ENCODE measurements at places on chromosomes 3 and 15. TPM values are rescaled to one million over a fixed set of nuclear protein-coding genes. Genes with fewer than 3 reads are reported as not detected.
A peak's percentile ranks its signal among the peaks of the same experiment; 100 is the strongest.

DNA sequence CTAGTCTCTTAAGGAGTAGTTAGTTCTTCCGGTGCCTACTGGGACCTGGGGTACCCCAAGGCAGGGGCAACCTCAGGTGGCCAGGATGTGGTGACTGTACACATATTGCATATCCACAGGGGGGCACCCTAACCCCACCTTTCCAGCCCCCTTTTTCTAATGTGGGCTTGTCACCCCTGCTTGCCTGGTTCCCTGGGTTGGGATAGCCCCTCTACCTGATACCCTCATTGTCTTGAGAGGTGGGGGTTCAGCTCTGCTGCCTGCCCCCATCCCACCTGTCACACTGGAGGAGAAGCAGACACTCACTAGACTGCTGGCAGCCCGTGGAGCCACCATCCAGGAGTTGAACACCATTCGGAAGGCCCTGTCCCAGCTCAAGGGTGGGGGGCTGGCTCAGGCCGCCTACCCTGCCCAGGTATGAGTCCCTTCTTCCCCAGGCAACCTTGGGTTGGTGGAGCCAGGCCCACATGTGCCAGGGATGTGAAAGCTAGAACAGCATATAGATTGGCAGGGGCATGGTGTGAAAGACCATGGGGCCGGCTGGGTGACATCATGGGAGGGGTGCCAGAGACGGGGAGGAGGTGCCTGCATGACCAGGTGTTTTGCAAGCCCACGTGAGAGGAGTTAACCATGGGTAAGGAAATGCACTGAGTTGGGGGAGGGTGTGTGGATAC, 4.0 kb downstream of the GLYCTK start:
- DNase-seq = peak; percentile 61

DNA sequence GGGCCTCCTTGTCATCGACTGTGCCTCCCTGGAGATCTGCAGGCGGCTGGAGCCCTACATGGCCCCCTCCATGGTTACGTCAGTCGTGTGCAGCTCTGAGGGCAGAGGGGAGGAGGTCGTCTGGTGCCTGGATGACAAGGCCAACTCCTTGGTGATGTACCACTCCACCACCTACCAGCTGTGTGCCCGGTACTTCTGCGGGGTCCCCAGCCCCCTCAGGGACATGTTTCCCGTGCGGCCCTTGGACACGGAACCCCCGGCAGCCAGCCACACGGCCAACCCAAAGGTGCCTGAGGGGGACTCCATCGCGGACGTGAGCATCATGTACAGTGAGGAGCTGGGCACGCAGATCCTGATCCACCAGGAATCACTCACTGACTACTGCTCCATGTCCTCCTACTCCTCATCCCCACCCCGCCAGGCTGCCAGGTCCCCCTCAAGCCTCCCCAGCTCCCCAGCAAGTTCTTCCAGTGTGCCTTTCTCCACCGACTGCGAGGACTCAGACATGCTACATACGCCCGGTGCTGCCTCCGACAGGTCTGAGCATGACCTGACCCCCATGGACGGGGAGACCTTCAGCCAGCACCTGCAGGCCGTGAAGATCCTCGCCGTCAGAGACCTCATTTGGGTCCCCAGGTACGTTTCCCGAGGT, 146.5 kb downstream of the LRRK1 start:
- peak; percentile 39 for DNase-seq

DNA sequence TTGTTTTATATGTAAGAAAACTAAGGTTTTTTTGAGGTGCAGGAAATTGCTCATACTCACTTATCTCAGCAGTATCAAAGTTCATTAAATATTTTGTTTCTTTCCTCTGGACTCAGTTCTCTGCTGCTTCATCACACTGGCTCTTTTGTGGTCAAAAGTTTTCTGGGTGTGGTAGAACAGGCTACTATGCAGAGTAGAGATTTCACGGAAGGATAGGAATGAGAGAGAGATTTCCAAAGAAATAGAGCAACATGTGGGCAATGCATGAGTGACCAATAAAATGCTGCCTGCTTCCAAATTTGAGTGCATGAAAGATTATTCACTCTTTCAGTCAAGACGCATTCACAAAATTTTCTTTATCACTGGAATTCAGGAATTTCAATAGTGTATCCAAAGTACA, 577.3 kb upstream of the SEMA6D start:
- DNase-seq = no peak

- DNase-seq = no peak
These were observed 38.0 kb downstream of the KIF9 start for GRCh38 chr3:47244531-47245100.

- DNase-seq = no peak
These were observed 134.8 kb downstream of the AKAP13 start for GRCh38 chr15:85515212-85515611.

Gene GOLGA6L24
- polyA plus RNA-seq = not detected

DNA sequence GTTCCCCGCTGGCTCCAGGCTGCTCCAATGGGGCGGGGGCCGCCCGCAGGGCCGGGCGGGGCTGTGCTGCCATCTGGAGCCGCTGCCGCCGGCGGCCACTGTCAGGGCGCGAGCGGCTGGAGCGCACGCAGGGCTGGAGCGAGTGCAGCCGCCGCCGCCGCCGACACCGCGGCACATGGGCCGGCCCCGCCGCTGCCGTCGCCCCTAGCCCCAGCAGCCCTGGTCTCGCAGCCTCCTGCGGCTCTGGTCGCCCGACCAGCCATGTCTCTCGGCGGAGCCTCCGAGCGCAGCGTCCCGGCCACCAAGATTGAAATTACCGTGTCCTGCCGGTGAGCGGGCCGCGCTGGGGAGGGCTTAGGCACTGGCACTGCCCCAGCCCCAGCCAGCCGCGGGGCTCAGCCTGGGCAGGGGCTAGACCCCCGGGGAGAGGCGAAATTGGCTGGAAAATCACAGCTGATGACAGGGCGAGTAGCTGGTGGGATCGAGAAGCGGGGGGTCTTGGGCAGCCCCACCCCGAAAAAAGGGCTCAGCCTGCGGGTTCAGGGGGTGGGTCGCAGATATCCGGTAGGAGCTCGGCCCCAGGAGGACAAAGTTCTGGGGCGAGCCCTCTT, at the start of gene CPNE9:
TSS of gene CPNE9 (plus strand) at position 98 of the 611 bp plus-strand sequence. CDS start at position 262, 164 bp downstream.
- no peak for DNase-seq

DNA sequence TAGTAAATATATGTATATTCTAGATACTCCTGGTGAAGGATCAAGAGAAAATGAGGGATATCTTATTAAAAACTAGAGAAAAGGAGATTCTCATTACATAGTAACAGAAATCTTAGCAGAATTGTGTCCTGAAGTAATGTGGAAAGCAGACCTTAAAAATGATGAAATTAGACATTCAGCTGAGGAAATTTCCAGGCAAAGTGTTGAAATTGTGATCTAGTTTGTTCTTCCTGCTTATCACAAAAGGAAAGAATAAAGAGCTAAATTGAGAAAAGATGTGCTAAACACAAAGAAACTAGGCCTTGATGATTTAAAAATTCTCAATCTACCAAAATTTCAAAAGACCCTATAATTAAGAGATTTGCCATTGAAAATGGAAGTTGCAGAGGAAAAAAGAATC, 362.6 kb upstream of the PLSCR5 start:
- no peak for DNase-seq

DNA sequence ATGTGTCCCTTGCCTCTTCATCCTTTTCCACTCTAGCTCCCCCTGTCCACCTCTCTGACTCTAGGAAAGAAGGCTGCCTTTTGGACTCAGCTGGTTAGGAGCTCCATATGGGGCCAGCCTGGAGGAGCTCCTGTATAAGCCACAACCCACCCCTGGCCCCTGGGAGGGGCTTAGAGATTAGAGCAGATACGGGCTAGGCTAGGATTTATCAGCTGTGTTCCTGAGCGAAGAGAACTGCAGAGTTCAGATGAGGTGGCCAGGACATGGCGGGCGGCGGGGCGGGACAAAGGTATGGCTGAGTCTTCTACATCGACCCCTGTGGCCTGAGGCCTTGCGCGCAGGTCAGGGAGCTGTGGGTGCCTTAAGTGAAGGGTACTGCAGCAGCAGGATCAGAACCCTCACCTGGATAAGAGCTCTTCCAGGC, 7.9 kb downstream of the NBEAL2 start:
- DNase-seq = no peak

GRCh38 chr15:80386151-80386550, 18.0 kb upstream of the ARNT2 start:
- no peak for DNase-seq

DNA sequence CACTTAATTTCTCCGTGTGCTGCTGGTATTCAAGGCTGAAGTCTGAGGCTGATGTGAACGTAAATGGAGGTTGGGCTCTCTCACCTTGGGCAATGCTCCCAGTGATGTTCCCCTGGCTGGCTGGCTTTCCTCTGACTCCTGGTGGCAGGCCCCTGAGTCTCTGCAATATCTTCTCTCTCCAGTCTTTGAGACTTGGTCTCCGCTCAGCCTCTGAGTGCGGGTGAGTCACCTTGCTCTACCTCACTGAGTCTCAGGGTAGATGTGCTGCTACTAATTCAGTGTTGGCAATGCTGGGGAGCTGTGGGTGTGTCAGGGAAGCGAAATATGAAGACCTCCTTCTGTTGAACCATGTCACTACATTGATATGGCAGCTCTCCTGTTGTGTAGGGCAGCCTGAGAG, 31.3 kb upstream of the TRIM59 start:
- DNase-seq = no peak

DNA sequence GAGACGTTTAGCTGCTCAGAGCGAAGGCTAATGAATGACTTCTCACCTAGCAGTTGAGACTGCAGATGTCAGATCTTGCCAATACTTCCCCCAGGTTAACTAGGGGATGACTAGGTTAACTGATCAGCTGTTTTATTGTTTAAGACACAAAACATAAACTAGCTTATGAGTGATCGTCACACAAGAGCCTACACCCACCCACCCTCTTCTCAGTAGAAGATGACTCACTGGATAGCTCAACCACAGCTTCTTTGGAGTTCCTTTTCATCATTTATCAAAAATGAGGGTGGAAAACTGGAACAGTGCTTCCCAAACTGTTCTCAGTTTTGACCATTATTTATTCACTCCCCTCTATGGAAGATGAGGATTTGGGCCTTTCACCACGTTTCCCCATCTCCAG, 25.2 kb downstream of the GASK1A start:
- DNase-seq = no peak

DNA sequence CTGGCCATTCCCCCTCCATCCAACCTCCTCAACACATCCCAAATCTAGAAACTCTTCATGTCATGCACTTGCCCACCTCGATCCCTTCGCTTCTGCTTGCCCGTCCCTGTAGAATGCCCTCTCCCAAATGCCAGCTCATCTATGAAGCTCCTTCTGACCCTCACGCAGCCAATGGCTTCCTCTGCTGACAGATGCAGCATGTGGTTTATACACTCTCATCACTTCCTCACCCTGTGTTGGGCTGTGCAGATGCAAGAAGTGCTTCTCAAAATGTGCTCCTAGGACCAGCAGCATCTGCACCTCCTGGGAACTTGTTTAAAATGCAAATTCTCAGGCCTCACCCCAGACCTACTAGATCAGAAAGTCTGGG, 51.7 kb downstream of the SEMA5B start:
- no peak for DNase-seq

Gene ALPK3
- 6.8 TPM for polyA plus RNA-seq

Gene C3orf22
- not detected for polyA plus RNA-seq

GRCh38 chr3:55622733-55623132, 135.6 kb upstream of the WNT5A start:
- DNase-seq = no peak

Gene GOLGA6B
- polyA plus RNA-seq = not detected

DNA sequence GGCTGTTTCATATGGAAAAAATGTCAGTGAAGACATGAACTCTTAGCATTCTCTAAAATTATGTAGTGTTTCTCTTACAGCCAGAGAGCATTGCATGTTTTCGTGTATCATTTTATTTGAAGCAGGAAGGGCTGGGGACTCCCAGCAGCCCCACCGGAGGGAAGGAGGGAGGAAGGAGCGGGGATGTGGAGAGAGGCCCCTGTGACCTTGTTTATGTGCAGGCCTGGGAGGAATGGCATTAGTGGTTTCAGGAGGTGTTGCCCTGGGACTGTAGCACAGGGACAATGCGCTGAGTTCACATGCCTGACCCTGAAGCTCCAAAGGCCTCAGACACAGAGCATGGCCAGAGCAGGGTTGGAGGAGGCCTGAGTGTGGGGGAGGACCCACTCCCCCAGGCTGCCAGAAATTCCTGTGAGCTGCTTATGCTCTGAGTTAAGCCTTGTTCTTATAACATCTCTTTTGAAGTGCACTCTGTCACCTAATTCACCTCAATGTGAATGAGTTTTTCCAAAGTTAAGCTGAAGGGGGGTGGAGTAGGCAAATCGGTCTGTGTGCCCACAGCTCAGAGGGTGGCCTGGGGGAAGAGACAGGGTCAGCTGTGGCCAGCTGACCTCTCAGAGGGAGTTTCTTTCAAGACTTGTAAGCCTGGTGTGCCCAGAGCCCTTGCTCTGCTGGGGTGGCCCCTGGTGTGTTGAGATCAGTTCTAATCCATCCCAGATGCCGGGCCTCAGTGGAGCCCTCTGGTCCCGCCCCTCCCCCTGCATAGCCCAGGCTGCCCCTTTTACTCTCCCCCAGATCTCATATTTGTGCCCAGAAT, 3.9 kb upstream of the RNU6-1 start:
- no peak for DNase-seq
